ENCODE measurements at places on chromosomes 3 and 15. TPM values are rescaled to one million over a fixed set of nuclear protein-coding genes. Genes with fewer than 3 reads are reported as not detected.

CCDC9B gene
- total RNA-seq = 1.5 TPM

TTLL13 gene
- total RNA-seq = 1.1 TPM

PDE12 gene
- total RNA-seq = 36.5 TPM

LCTL gene
- total RNA-seq = not detected

- peaks cover 30% of the 10 kb centered on the region for H3K4me1 ChIP-seq
- DNase-seq = no peak
- peak overlapping the region; percentile 66 for H3K4me3 ChIP-seq
- H3K27me3 ChIP-seq = no peaks in the 10 kb centered on the region
Observed at GRCh38 chr3:171490901-171491300, 30.7 kb upstream of the TNIK start.

GRCh38 chr3:3735919-3736318 lies 63.3 kb upstream of the LRRN1 start:
- H3K4me3 ChIP-seq = no peak overlapping the region
- no peaks in the 10 kb centered on the region for H3K27me3 ChIP-seq
- H3K4me1 ChIP-seq = no peaks in the 10 kb centered on the region
- H3K36me3 ChIP-seq = peaks cover 2% of the 10 kb centered on the region

GRCh38 chr3:15796331-15796730 lies 1.4 kb downstream of the ANKRD28 start:
- peak overlapping the region; percentile 98 for H3K27ac ChIP-seq
- H3K4me3 ChIP-seq = peak overlapping the region; percentile 88
- H3K36me3 ChIP-seq = peaks cover 41% of the 10 kb centered on the region
- DNase-seq = no peak

GRCh38 chr3:94862703-94863102 lies 799.8 kb downstream of the NSUN3 start:
- H3K36me3 ChIP-seq = no peaks in the 10 kb centered on the region
- no peak overlapping the region for H3K4me3 ChIP-seq
- H3K27me3 ChIP-seq = no peaks in the 10 kb centered on the region
- DNase-seq = no peak
- H3K4me1 ChIP-seq = no peaks in the 10 kb centered on the region

- H3K27ac ChIP-seq = no peak overlapping the region
- DNase-seq = no peak
- peaks cover 2% of the 10 kb centered on the region for H3K27me3 ChIP-seq
- no peak overlapping the region for H3K4me3 ChIP-seq
- H3K36me3 ChIP-seq = no peaks in the 10 kb centered on the region
- no peaks in the 10 kb centered on the region for H3K4me1 ChIP-seq
Observed at GRCh38 chr3:139670196-139670595, 7.6 kb downstream of the NMNAT3 start.

GRCh38 chr3:106386050-106386449 lies 517.2 kb upstream of the CBLB start:
- DNase-seq = no peak
- no peaks in the 10 kb centered on the region for H3K27me3 ChIP-seq
- H3K4me3 ChIP-seq = no peak overlapping the region
- no peaks in the 10 kb centered on the region for H3K36me3 ChIP-seq
- H3K4me1 ChIP-seq = peaks cover 2% of the 10 kb centered on the region

DNA sequence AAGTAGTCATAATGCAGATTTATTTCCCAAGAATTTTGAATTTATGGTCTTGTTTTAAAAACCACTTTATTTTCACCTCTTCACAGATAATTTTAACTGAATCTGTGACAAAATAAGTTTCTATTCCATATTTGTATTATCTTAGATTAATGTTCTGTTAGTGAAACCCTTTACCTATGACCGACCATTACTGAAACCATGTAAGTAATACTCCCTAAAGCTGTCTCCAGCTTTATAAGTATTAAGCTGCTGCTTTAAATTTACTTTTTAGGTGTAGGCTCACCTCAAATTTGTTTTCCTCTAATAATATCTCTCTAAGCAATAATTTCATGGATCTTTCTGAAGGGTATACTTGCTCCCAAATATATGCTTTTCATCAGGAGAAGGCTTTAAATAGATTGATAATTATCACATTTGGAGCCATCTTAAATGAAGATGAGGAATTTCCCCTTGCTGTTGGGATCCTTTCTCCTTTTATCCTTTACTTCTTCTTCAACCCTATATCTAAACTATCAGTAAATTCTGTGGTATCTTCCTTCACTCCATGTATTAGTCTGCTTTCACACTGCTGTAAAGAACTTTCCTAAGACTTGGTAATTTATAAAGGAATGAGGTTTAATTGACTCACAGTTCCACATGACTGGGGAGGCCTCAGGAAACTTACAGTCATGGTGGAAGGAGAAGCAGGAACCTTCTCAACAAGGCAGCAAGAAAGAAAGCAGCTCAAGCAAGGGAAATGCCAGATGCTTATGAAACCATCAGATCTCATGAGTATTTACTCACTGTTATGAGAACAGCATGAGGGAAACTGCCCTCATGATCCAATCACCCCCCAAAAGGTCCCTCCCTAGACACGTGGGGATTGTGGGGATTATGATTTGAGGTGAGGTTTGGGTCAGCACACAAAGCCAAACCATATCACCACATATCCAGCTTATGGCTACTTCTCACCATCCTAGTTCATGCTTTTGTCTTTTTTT lies 92.3 kb upstream of the P2RY1 start:
- no peak for DNase-seq
- H3K36me3 ChIP-seq = no peaks in the 10 kb centered on the region
- H3K4me3 ChIP-seq = no peak overlapping the region
- H3K4me1 ChIP-seq = peaks cover 9% of the 10 kb centered on the region
- H3K27ac ChIP-seq = no peak overlapping the region

Data from activated CD8-positive, alpha-beta memory T cell treated with anti-CD3 and anti-CD28 coated beads, Interleukin-2, amount 10 ng/mL, durations not matched to agents 7 days and 5 days (primary cell).